Activated naive CD4-positive, alpha-beta T cell treated with anti-CD3 and anti-CD28 coated beads, Interleukin-2, amount 50 U/mL, for 72 hours (primary cell): ENCODE measurements at places on chromosomes 3 and 15. TPM values are rescaled to one million over a fixed set of nuclear protein-coding genes. Genes with fewer than 3 reads are reported as not detected.

DNA sequence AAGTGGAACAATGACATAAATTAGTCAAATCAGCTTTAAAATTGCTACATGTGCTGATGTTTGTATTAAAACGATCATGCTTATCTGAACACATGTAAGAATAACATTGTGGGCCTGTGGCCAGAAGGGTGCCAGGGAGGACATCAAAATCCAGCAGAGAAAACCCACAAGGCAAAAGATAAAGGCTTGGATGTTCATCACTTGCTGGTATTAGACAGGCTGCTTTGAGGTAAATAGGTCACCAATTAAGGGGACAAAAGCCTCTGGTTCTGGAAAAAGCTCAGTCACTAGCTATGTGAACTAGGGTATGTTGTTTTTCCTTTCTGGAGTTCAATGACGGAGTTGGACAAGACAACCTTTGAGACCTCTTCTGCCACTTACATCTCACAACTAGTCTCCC lies 74.4 kb upstream of the TMEM108 start:
- no peak for DNase-seq

GRCh38 chr15:83118291-83118827 lies 10.9 kb downstream of the TM6SF1 start:
- DNase-seq: no peak

DNA sequence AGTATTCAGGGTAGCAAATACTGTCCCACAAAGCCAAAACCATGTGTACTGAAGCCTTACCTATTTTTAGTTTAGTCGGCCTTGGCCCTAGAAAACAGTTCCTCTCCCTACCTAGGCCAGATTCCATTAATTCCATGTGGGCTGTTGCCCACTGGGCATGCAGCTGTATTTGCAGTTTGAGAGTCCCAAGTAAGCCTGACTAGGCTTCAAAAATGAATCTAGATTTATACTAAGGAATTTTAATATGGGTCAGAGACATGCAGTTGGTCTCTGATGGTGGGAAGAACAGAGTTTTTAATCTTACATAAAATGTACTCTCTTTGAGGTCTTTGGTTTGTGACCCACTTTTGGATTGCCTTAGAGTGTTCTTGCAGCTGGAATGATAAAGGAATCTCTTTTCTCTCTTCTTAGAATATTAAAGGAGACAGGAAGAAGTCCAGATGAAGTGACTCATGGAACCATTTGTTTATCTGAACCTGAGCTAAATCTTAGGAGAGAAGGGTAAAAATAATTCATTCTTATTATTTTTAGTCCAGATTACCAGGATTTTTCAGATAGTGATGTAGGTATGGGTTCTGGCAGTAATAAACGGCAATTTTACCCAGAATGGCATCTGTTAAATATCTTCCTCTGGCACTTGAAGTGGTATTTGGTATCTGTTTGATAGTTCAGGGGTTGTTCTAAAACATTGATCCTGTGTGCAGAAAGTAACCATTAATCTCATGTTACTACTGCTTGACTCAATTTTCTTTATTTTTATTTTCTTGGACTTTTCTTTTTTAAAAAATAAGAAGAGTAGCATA lies 33.8 kb downstream of the GLCE start:
- no peak for DNase-seq

DNA sequence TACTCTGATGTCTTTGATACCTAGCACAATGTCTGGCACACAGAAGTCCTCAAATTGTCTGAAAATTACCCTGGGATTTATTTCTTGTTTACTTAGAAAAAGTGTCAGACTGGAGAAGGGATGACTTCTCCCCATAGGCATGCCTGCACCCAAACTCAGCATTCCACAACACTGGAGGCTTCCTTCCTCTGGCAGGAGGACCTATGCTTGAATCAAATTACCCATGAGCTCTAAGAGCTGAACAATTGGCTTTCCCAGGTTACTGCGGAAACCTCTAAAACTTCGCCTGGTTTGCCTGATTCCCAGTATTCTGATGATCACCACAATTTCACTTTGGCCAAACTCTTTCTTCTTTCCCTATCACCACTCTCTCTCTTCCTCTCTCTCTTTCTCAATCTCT lies 217.4 kb downstream of the DIPK2A start:
- no peak for DNase-seq

DNA sequence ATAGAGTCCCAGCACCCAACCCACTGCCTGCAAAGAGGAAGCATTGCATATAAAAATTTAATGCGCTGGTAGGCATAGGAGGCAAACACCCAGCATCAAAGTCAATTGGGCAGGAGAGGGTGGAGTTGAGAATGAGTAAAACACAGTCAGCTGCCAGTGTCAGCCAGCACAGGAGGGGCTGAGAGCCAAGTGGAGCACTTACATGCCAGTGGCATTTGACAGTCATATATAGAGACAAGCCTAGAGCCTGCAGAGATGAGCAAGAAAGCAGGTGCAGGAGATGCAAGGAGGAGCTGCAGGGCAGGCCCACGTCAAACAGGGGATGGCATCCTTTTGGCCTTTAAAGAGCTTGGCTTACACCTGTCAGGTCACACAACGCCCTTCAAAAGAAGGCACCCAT lies 27.6 kb upstream of the ZFAND6 start:
- DNase-seq: no peak

DNA sequence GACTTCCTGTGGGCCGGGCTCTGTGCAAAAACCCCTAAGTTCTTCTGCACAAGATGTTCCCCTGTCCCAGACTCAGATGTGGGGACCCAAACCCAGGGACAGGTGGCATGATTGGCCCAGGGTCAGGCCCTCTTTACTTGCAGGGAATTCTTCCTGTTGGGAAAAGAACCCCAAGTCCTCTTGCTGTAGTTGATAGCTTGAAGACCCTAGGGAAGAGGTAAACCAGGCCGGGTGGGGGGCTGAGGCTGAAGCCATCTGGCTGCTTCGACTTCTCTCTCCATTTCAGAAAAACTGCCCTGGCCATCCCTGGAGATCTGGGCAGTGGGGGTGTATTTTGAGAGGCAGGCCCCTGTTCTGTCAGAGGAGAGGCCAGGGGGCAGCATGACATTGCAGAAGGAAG lies 23.5 kb downstream of the SSUH2 start:
- no peak for DNase-seq

- no peak for DNase-seq
These were observed 187.1 kb downstream of the FMN1 start for GRCh38 chr15:33007303-33007855.

- no peak for DNase-seq
These were observed 200.8 kb upstream of the C2CD4B start for GRCh38 chr15:62365795-62366442.

- peak; percentile 55 for DNase-seq
These were observed 394.1 kb upstream of the TBL1XR1 start for GRCh38 chr3:177591379-177591778.

DNA sequence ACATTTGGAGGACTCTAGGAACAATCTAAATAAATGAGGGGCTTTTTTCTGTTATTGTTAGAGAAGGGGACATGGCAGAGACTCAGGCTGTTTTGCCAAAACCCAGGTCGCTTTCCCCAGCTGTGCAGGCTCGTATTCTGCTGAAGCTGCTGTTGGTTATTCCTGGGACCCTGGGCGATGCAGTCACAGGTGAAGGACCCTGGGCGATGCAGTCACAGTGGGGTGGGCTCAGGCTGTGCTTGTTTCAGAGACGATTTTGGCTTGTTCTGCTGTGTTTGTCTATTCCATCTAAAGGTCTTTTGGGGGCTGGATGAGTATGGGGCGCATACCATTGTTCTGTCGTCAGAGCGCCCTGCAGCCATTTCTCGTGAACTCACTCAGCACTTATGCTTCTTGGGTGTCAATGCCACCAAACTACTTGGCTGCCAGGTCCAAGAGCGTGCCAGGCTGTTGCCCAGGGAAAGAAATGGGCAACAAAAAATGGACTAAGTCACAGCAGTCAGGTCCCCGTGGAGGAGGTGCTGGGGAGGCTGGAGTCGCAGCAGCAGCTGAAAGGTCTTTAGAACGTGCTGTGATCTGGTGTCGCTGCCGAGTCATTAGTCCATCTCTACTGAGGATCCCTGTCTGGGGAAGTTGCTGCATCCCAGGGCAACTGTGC lies 151.4 kb downstream of the CHDH start:
- no peak for DNase-seq

DNA sequence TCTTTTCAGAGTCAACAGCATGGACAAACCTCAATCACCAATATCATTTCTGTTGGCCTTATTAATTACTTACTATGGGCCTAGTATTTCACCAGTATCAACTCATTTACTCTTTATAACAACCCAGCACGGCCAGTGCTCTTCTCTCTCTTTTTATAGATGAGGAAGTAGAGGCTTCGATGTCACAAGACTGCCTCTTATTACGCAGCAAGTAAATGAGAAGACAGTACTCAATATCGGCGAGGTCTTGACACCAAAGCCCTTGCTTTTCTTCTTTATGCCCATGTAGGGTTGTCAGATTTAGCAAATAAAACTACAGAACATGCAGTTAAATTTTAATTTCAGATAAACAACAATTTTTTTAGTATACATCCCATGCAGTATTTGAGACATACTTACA lies 99.0 kb upstream of the KCNMB2 start:
- no peak for DNase-seq

- DNase-seq: no peak
These were observed 583.4 kb upstream of the SGO1 start for GRCh38 chr3:20769430-20769829.

- DNase-seq: peak; percentile 77
These were observed 12.1 kb upstream of the CX3CR1 start for GRCh38 chr3:39291903-39292329.

GRCh38 chr15:29361560-29361959 lies 91.9 kb upstream of the NSMCE3 start:
- DNase-seq: no peak

GRCh38 chr3:165624761-165625160 lies 212.5 kb downstream of the BCHE start:
- DNase-seq: no peak

- no peak for DNase-seq
These were observed 135.0 kb upstream of the DPH6 start for GRCh38 chr15:35680951-35681350.

DNA sequence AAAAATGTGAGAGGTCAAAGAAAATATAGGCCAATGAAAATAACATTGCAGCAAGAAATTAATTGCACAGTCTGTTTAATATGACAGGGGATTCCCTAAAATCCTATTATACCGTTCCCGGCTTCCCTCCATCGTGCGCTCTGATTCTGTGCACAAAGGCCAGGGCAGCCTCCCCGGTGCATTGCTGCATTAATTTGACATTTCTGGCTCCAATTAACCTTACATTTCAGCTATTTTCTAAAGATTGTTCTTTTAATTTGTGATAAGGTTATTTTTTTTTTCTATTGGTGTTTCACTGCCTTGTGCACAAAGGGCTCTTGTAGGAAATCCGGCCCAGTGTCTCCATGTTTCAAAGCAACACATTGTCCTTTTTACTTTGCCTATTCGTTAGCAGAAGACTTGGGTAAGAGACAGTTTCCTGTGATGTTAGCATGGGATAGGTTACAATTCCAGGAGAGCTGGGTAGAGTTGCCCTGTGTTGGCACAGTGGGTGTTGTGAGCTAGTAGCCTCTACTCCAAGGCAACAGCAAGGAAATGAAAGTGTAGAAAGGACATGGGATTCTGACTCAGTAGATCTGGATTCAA lies 257.3 kb upstream of the IGF1R start:
- no peak for DNase-seq

GRCh38 chr15:86115145-86115801 lies 35.6 kb downstream of the AGBL1 start:
- DNase-seq: no peak

- no peak for DNase-seq
These were observed 5.3 kb upstream of the NRROS start for GRCh38 chr3:196634224-196634623.

GRCh38 chr15:92714477-92715401 lies 59.2 kb upstream of the FAM174B start:
- DNase-seq: peak; percentile 63

GRCh38 chr3:133937061-133937686 lies 41.5 kb upstream of the RAB6B start:
- no peak for DNase-seq

DNA sequence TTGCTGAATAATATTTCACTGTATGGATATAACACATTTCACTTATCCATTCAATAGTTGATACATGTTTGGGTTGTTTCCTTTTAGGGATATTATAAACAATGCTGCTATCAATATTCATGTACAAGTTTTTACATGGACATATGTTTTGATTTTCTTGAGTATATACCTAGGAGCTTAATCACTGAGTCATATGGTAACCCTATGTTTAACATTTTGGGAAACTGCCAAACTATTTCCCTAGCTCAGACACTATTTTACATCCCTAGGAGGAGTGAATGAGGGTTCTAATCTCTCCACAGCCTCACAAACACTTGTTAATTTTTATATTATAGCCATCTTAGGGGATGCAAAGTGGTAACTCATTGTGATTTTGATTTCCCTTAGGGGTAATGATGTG lies 66.0 kb downstream of the GPR156 start:
- DNase-seq: no peak

GRCh38 chr15:95162967-95163531 lies 931.7 kb downstream of the MCTP2 start:
- DNase-seq: no peak

DNA sequence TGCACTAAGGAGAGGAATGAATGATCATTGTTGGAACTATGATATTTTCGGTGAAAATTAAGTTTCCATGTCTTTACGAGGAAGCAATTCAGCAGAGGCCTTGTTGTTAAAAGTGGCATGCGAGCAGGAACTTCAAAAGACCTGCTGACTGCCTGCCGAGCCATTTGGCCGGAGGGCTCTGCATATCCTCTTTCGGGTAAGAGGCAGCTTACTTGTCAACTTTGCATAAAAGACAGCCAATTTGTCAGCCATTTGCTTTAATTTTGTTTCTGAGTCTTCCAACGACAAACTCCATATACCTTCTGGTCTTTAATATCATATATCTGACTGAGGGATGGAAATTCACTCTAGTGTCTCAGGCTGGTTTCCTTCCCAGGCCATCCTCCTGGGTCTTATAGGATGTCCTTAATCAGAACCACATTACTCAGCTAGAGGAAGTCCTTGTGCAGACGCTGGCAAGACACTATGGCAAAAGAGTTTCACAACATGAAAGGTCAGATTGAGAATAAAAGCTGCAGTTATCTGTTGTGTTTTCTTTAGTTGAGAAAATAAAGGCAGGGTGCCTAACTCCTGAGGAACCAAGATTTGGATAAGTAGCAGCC lies 128.7 kb upstream of the WNT5A start:
- DNase-seq: no peak

GRCh38 chr3:123758081-123758564 lies 126.0 kb downstream of the MYLK start:
- no peak for DNase-seq

DNA sequence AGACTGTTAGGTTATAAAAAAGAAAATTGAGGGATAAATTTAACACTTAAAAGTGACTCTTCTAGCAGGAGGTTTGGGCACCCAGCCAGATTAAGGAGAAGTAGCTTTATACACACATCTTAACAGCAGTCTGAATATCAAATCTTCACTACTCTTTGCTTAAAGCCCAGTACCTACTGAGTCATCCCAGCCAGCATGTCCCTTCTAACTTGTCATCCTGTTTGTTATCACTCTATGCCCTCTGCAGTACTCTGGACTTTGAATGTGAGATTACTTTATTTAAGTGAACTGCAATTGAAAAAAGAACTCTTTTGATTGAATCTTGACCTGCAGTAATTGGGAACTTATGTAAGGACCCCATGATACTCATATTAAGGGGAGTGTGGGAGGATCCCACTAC lies 77.6 kb downstream of the FHIT start:
- no peak for DNase-seq

The RHCG gene
- total RNA-seq: not detected

The CORO2B gene
- not detected for total RNA-seq

The GOLGA6D gene
- total RNA-seq: not detected

The PARP16 gene
- total RNA-seq: 24.7 TPM
